ENCODE measurements at places on chromosomes 2 and 18. TPM values are rescaled to one million over a fixed set of nuclear protein-coding genes. Genes with fewer than 3 reads are reported as not detected.
A peak's percentile ranks its signal among the peaks of the same experiment; 100 is the strongest.

DNA sequence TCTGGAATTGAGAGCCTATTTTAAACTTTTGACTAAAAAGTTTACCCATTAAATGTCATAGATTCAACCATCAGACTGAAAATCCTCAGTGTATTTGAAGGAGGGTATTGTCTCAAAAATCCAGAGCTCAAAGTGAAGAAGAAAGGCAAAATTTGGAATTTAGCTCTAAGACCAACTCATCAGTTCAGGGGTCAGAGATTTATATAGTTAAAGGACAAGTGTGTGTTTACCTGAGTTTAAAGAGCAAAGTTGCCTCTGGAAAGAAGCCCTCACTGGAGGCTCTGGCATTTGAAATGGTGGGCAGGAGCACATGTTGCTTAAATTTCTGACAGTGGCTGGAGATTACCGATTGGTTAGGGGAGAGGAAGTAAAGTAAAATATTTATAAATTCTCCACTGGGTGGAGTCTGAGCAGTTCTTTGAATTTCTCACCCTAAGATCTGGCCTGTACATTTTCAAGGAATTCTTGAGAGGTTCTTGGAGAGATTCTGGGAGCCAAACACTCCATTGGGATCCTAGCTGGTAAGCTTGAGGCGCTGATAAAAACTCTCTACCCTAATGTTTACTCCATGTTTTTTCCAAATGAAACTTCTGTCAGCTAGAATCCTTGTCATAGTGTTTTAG lies at the start of gene KYNU:
Gene KYNU (plus strand): TSS at position 449 of the 623 bp plus-strand sequence. CDS start 7,704 bp downstream, outside the sequence.
- no peak for DNase-seq

SLC11A1 gene
- not detected for total RNA-seq

MERTK gene
- 0.10 TPM for total RNA-seq

GRCh38 chr2:8539743-8540551 lies 141.9 kb upstream of the ID2 start:
- DNase-seq: no peak

- no peak for DNase-seq
Measured at GRCh38 chr18:57544936-57545660, 41.4 kb downstream of the FECH start.

- DNase-seq: no peak
Measured at GRCh38 chr2:108965540-108966289, 23.3 kb downstream of the EDAR start.

- peak; percentile 13 for DNase-seq
Measured at GRCh38 chr2:178066890-178067669, 5.5 kb downstream of the PDE11A start.

DNA sequence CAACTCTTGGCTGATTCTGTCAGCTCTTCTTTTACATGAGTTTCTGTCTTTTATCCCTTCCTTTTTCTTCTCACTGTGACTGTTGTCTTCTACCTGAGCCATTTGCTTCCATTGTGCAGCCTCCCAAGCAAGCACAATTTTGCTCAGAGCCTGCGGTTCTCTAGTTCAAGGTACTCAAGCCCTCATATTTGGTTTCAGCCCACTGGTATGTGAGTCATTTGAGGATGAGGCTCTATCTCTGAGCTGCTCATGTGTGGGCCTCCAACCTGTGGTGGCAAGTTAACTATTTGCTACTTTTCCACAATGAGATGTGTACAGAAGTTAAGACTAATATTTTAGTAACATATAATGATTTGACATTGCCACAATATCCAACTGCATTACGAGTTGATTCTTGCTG lies 183.0 kb downstream of the PHLPP1 start:
- no peak for DNase-seq

DNA sequence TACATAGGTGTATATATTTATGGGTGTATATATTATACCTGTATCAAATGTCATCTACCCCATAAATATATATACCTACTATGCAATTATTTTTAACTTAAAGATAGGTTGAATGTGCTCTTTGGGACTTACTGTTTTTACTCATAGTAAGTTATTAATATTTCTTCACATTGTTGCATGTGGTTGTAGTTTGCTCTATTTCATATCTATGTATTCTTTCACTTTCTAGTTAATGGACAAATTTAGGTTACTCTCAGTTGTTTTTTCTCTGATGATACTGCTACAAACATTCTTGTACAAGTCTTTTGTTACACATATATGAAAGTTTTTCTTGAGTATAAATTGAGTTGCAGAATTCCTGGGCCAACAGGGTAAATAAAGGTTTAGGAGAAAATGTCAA lies 601.8 kb upstream of the ID2 start:
- DNase-seq: no peak

UGT1A6 gene
- 0.05 TPM for total RNA-seq

AQP12B gene
- total RNA-seq: not detected

DNA sequence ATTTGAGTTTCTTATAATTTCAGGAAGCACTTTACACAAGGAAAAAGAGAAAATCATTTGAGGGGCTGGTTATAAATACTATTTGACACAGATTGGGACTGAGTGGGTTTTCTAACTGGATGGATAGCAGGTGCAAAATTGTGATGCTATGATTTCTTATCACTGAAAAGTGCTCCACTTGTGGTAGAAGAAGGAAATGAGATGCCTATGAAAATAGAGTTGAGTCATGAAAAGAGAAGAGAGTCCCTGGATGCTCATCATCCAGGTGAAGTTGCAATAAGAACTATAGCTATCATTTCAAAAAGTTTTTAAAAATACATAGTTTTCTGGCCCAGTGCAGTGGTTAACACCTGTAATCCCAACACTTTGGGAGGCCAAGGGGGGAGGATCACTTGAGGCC lies 39.4 kb upstream of the NFE2L2 start:
- no peak for DNase-seq

- DNase-seq: no peak
Measured at GRCh38 chr2:110858135-110858725, 125.9 kb downstream of the ACOXL start.

DNA sequence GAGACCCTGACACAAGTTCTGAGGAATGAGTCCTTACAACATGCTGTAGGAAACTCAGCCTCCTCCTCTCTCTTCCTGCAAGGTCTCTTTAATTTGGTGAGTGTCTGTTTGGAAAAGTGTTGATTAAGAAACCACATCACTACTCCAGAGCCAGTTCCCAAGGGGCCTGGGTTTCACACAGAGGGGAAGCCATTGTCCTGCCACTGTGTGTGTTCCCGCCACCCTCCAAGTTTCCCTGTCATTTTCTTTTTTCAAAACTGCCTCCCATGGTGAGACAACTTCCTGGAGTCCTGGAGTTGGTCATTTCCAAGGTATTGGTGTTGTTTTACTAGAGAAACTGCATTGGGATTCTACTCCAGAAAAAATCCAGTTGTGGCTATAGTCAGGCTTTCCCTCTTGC lies 232.0 kb upstream of the PARD3B start:
- DNase-seq: no peak

TACR1 gene
- total RNA-seq: not detected

DNA sequence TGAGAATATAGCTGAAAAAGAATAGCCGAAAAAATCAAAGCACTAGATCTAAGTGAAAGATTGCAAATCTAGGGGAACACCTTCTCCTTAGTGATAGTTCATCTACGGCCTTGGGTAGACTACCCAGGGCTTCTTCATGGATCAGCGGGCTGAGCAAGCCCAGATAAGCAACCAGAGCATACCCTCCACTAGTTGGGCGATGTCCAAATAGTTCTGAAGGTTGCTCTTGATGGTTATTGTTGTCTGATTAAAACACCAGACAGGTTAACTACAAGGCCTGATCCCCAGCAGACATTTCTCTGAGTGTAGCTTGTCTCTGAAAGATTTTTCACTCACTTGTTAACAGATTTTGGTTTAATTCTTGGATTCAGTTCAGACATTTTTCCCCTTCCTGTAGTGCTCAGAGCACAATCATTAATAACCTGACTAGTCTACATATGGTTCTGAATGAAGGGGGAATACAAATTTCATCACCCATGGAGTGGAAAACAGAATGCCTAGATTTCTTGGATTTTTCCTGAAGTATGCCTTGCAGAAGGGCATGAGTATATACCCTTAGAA lies 99.6 kb downstream of the BABAM2 start:
- DNase-seq: no peak

DNA sequence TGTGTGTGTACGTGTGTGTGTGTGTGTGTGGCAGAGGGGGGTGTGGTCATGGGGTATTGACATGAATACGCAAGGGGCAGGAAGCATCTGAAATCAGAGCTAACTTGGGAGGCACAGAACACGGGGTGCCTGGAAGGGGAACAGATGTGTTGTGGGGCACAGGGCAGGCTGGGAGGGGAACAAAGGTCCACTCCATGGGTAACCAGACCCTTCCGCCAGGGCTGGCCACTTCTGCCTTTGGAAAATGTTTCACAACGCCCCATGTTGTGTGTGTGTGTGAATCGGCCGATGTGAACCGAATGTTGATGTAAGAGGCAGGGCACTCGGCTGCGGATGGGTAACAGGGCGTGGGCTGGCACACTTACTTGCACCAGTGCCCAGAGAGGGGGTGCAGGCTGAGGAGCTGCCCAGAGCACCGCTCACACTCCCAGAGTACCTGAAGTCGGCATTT lies at the start of gene SLC11A1:
Gene SLC11A1 (plus strand): TSS at position 358 of the 451 bp plus-strand sequence. CDS start 96 bp downstream, outside the sequence.
- no peak for DNase-seq

EIF2B4 gene
- total RNA-seq: 43.4 TPM

TRIM43 gene
- not detected for total RNA-seq

TNFAIP6 gene
- total RNA-seq: 0.21 TPM

CDH20 gene
- not detected for total RNA-seq

DNA sequence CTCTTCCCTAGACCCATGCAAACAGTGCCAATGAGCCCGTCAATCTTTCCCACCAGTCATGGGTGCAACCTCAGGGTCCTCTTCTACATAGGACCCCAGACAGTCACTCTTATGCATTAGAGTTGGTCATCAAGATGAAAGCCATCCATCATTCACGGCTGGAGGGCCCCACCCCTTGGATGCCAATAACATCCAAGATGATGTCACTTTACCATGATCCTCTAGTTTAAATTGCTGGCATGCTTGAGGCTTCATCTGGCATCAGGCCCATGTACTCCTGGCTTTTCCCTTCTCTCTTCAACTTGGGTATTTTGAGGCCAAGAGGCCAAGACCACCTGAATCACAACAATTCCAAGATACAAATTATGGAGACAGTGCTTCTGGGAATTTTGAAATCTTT lies 91.1 kb upstream of the MAPK4 start:
- no peak for DNase-seq

TMEM185B gene
- 38.1 TPM for total RNA-seq

CHST10 gene
- 24.2 TPM for total RNA-seq

CIB4 gene
- not detected for total RNA-seq

ADNP2 gene
- 17.9 TPM for total RNA-seq

DNA sequence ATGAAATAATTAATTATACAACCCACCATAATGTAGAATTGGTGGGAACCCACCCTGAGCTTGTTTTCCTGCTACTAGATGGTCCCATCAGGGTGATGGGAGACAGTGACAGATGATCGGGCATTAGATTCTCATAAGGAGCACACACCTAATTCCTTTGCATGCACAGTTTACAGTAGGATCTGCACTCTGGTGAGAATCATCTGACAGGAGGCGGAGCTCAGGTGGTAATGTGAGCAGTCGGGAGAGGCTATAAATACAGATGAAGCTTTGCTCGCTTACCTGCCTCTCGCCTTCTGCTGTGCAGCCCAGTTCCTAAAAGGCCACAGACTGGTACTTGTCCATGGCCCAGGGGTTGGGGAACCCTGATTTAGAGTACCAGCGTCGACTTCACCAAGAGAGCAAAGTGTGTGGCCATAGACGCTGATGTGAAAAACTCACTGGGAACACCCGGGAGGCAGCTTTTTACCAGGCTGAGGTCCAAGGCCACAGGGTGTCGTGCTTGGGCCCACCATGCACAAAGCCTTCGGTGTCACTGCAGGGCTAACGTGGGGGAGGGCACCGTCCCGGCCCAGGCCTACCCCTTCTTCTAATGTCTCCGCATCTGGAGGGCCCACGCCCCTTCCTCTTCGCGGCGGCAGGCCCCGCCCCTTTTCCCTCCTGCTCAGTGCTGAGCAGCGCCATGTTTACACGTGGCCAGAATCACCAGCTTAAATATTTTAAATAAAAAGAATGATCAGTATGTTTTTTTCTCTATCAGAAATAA lies 296.8 kb upstream of the HDAC4 start:
- DNase-seq: no peak

KIF3C gene
- 38.8 TPM for total RNA-seq

GRCh38 chr18:56176751-56177150 lies 461.6 kb downstream of the TXNL1 start:
- DNase-seq: no peak

DNA sequence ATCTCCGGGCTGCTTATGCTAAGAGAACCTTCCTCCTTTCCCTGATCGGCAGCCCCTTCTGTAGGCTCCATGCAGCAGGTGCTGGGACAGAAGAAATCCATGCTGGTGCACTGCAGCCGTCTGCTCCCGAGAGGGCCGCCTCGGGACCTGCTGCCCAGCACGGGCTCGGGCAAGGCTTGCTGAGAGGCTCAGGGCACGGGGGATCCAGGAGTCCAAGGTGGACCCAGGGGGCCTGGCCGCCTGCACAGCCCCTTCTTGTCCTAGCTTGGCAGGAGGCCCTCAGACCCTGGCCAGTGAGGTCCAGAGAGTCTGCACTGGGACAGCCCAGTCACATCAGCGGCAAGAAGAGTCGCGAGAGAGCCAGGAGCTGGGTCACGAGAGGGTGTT lies 13.3 kb upstream of the DUSP2 start:
- no peak for DNase-seq

- DNase-seq: no peak
Measured at GRCh38 chr2:7281231-7282201, 364.3 kb downstream of the RNF144A start.

- DNase-seq: no peak
Measured at GRCh38 chr2:114450639-114451038, 8.2 kb downstream of the DPP10 start.

POTEC gene
- 0.98 TPM for total RNA-seq

DNA sequence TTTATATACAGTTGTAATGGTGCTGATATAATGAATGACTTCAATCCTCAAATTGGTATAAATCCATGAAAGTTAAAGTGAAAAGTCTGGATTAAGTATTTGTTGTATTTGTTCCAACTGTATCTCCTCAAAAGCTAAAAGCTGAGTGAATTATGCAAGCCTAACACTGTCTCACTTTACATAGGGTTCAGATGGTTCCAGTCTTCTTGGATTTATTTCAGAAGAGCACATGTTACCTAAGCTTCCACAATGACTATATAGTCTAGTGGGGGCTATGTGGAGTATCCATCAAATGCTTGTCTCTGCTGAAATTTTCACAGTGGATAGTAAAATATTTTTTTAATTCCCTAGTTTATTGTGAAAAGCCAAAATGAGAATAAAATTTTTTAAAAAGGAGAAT lies 13.0 kb downstream of the MCEE start:
- no peak for DNase-seq

SLC4A5 gene
- total RNA-seq: not detected
